ENCODE measurements at places on chromosomes 3 and 15. TPM values are rescaled to one million over a fixed set of nuclear protein-coding genes. Genes with fewer than 3 reads are reported as not detected.

GRCh38 chr3:133871368-133872090, 24.2 kb downstream of the RAB6B start:
- DNase-seq = no peak

The PPM1M gene
- total RNA-seq = 7.3 TPM

- DNase-seq = no peak
Observed at GRCh38 chr3:12178091-12178820, 19.5 kb upstream of the TIMP4 start.

- no peak for DNase-seq
Observed at GRCh38 chr3:120311863-120312794, 27.1 kb upstream of the GPR156 start.

DNA sequence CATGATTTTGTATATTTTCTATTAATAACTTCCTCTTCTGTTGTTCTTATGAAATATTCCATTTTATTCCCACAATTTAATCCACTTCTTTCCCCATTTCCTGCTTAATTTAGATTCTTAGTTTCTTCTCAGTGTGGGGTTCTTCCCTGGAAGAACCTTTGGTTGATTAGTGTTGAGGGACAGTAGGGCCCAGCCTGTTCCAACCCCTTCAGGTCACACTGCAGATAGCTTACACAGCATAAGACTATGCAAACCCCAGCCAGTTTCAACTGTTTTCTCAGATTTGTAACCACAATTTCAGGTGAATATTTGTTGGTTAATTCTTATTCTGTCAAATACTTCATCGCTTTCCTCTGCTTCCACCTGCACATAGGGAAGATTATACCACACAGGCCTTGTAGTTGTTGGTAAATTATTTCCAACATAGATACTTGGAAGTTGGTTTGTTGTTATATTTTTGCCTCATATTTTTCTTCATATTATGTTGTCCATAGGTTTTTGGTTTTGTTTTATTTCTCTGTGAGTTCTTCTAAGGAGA, 34.7 kb downstream of the AADACL2 start:
- no peak for DNase-seq

The C3orf85 gene
- not detected for total RNA-seq

- peak; percentile 24 for DNase-seq
Observed at GRCh38 chr3:119346076-119346496, 51.9 kb downstream of the ARHGAP31 start.

GRCh38 chr3:33202711-33203457, 15.7 kb downstream of the SUSD5 start:
- DNase-seq = no peak

The SKOR1 gene
- 0.05 TPM for total RNA-seq

DNA sequence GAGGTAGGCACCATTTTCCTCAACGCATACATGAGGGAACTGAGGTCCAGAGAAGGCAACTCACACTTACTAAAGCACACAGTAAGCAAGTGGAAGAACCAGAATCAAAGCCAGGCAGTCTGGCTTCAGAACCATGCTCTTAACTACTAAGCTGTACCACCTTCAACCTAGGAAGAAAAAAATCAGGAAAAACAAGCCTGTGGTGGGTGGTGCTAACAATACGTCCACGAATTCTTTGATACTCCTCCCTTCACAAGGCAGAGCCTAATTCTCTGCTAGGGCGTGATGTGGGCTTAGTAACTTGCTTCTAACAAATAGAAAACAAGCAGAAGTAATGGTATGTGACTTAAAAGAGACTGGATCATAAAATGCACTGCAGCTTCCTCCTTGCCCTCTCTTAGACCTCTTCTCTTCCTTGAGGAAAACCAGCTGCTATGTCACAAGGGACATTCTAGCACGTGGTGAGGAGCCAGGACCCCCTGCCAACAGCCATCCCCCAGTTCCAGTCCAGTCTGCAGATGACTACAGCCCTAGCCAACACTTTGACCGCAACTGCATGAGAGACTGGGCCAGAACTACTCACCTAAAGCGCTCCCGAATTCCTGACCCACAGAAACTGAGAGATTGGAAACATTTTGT, 36.9 kb downstream of the HACD2 start:
- DNase-seq = no peak

- no peak for DNase-seq
Observed at GRCh38 chr3:179735321-179735720, 82.5 kb downstream of the USP13 start.

- DNase-seq = no peak
Observed at GRCh38 chr15:48017747-48018146, 103.0 kb upstream of the SLC24A5 start.

The CD200R1 gene
- not detected for total RNA-seq

- peak; percentile 57 for DNase-seq
Observed at GRCh38 chr3:177516158-177517011, 319.1 kb upstream of the TBL1XR1 start.

GRCh38 chr15:69164807-69165636, 4.6 kb downstream of the GLCE start:
- no peak for DNase-seq

The PIERCE2 gene
- 5.4 TPM for total RNA-seq

GRCh38 chr15:40420793-40421192, 15.2 kb downstream of the IVD start:
- DNase-seq = no peak

The CLEC3B gene
- 0.75 TPM for total RNA-seq

DNA sequence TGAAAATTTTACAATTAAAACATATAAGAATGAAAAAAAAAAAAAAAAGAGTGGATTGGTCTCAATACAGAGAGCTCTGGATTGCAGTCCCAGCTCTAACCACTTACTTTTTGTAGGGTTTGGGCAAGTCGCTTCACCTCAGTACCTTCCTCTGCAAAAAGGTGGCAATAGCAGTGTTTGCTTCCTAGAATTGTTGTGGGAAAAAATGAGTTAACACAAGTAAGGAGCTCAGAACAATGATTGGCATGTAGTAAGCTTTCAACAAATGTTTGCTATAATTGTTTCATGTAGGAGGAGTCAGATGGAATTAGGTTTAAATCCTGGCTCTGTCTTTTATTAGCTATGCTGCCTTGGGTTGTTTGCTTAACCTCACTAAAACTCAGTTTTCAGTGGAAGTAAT, 425.2 kb upstream of the TBL1XR1 start:
- peak; percentile 55 for DNase-seq

The UROC1 gene
- not detected for total RNA-seq

GRCh38 chr3:16913264-16913580, 28.5 kb downstream of the PLCL2 start:
- no peak for DNase-seq

DNA sequence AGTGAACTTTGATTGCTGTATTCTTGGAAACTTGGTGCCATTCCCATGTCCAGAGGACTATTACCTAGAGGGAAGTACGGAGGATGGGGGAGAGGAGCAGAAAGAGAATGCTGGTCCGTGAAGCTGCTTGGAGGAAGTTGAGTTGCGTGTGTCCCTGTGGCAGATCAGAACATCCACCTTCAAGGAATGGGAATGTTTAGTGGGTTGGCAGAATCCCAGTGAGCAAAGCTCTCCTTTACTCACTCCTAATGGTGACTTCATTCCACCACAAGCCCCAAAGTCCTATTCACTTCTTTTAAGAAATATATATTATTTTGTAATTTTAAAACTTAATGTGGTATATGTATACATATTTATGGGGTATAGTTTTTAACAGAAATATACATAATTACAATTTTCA, 247.8 kb upstream of the FEZF2 start:
- no peak for DNase-seq

The NUSAP1 gene
- 6.6 TPM for total RNA-seq

DNA sequence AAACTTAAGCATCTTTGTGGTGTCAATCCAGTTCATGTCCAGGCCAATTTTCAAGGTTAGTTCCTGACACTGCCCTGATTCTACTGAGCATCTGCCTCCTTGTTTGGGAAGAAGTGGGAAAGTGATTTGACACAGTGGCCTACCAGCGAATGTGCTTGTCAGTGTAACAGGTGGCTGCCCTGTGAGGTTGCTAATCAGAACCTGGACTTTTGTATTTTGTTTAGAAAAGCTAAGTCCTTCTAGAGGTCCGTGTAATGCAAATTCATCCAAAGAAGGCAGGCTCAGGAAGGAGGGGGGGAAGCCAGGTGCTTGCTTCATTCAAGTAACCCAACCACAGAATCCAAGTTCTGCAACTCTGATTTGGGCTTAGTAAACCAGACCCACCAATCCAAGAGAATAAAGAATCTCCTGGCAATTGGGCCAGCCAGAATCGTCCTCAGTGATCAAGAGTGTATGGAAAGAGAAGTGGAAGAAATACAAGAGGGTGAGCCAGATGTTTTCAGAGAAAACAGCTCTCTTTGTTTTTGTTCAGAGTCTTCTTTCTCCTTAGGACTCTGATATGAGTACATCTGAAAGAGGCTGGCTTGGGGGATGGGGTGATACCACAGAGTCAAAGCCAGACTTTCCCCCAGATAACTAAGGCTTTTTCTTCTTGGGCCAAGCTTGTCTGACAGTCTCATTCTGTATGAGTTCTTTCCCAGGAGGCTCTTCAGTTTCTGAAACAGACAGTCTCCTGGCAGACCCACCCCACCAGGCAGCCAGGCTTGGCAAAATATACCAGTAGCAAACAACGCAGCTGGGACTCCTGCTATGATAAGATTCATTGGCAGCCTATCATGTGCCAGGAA, 508.9 kb upstream of the TBL1XR1 start:
- DNase-seq = no peak

- DNase-seq = no peak
Observed at GRCh38 chr3:172653004-172653572, 57.8 kb downstream of the NCEH1 start.

GRCh38 chr3:125156456-125156855, 56.1 kb downstream of the SLC12A8 start:
- no peak for DNase-seq

The GREM1 gene
- total RNA-seq = 63.1 TPM

GRCh38 chr3:136703429-136703828, 48.7 kb downstream of the STAG1 start:
- DNase-seq = no peak

DNA sequence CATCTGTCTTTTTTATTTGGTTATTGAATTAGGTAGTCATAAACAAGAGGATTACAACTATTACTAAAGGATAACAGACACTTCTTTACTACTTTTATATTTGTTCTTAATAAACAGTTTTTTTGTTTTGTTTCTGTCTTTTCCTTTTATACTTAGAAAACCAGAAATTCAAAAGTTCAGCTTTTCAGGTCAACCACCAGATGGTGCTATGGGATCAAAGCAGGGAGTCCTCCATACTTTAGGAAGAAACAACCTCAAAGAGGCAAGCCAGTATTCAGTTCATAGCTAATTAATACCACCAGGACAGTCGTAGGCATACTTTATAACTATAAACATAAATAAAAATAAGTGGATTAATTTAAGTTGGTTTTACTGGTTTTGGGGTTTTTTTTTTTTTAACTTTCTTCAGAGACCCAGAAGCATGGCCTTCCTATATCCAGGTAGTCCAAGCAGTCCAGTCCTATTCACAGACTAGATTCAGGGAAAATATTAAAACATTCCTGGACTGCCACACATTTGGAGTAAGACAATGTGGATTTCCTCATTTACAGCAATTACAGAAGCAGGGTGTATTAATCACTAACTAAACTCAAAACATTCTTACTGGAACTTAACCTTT, 16.0 kb upstream of the EID1 start:
- DNase-seq = peak; percentile 62

The CFAP92 gene
- 0.08 TPM for total RNA-seq

- DNase-seq = peak; percentile 96
Observed at GRCh38 chr3:194135806-194136518, at the start of gene HES1. Gene HES1 (plus strand): TSS chr3:194136148. CDS start chr3:194136381, 233 bp downstream.

The TRPM1 gene
- total RNA-seq = not detected

The GPR156 gene
- total RNA-seq = 1.2 TPM

DNA sequence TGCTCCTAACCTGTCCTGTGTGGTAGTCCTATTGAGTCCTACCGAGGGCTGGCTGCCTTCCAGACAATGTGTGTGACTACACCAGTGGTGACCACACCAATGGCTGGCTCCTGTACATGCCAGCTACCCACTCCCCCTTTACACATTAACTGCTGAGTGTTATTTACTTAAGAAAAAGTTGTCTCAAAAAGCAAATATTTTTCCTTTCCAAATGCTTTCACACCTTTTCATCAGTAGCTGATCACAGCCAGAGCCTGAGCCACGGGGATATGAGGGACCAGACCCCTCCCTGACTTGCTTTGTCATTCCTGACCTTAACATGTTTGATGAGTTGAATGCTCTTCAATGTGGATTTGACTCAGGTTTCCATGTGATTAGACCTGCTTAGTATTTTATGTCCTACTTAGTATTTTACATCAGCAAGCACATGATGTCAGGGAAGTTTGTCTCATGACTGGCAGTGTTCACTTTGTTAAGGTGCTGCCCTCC, 29.6 kb upstream of the GREM1 start:
- peak; percentile 36 for DNase-seq

The NBEAL2 gene
- 2.3 TPM for total RNA-seq

GRCh38 chr15:33700695-33701303, 267.5 kb upstream of the CHRM5 start:
- DNase-seq = peak; percentile 84

GRCh38 chr3:141246224-141246957, 14.8 kb downstream of the PXYLP1 start:
- DNase-seq = no peak

DNA sequence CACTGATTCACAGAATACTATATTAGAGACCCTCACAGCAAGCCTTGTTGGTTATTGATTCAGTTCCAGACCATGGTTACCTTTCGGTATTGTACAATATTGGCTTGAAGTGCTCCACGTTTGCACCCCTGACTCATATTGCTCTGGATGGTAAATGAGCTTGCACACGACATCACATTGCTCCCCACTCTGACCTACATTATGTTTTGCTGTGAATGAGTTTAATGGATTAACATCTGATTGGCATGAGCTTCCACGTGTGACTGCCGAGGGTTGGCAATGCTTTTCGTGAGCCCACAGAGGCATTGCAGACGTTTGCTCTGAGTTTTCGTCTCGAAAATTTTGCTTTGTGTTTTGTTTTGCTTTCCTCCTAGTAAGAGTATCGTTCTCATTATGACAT, 225.8 kb upstream of the ICE2 start:
- no peak for DNase-seq
